ENCODE measurements at places on chromosomes 4 and X.
A peak's percentile ranks its signal among the peaks of the same experiment; 100 is the strongest.

- no peak for DNase-seq
Observed at GRCh38 chrX:132044953-132045352, 21.9 kb downstream of the STK26 start.

DNA sequence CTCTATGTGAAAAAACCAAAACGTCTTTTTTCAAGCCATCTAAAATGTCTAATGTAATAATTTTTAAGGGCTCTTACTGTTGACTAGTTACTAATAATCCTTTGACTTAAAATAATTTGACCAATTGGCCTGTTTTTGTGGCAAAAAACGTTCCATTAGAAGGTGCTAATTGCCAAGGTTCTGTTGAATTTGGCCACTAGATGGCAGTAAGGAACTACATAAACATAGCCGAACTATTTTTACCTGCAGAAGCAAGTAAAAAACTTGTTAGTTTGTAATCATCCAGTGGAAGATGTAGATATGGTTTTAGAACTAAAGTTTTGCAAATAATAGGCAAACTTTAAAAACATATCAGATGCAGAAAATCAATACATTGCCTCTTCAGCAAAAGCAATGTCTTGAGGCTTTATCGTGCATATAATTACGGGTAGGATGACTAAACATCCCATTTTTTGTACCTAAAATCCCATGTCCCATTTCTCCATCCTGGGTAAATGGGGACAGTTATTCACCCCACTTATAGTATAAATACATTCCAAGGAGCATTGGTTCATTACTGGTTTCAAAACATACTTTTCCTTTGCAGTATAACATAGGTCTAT lies 57.6 kb downstream of the PROM1 start:
- DNase-seq: peak; percentile 25

DNA sequence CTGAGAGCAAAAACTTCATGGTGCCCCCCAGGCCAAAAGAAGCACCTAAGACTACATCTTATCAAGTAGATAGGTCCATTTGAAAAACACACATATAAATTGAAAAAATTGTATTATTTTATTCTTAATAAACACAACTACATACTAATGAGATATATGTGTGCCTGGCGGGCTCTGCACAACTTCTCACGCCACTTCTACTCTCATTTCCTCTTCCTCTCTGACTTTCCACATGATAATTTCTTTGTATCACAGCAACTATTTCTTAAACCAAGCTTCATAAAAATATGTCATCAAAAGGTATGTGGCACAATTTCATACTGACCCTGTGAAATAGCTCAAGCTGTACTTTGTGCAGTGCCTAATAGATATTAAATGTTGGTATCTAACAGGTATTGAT lies 10.7 kb upstream of the NPY2R start:
- DNase-seq: no peak

DNA sequence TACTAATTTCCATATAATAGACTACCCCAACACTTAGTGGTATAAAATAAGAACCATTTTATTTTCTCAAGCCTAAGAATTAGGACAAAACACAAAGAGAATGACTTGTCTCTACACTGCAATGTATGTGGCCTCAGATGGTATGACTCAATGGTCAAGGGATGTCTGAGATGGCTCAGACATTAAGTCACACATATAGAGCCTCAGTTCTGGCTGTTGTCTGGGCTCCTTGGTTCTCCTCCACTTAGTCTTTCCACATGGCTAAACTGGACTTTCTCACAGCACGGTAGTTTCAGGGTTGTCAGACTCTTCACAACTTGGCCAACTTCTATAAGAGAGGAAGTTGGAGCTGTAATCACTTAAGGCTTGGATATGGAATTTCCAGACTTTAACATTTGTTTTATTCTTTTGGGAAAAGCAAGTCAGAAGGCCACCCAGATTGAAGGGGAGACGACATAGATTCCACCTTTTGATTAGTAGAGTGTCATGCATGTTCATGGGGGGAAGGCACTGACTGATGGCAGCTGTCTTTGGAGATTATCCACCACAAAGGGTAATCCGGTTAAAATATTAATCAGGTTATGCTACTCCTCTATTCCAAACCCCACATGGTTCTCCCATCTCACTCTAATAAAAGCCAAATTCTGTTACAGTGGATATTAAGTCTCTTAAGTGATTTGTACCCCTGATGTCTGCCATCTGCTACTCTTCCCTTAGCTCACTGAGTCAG lies 9.4 kb downstream of the IL15 start:
- peak; percentile 82 for DNase-seq

- DNase-seq: no peak
Observed at GRCh38 chr4:151429957-151430570, 21.1 kb downstream of the FHIP1A start.

- no peak for DNase-seq
Observed at GRCh38 chr4:166195101-166195500, 322.1 kb downstream of the TLL1 start.

GRCh38 chrX:154775419-154776349 lies 13.0 kb downstream of the DKC1 start:
- no peak for DNase-seq

- no peak for DNase-seq
Observed at GRCh38 chr4:68591204-68591603, 15.1 kb upstream of the UGT2B17 start.

DNA sequence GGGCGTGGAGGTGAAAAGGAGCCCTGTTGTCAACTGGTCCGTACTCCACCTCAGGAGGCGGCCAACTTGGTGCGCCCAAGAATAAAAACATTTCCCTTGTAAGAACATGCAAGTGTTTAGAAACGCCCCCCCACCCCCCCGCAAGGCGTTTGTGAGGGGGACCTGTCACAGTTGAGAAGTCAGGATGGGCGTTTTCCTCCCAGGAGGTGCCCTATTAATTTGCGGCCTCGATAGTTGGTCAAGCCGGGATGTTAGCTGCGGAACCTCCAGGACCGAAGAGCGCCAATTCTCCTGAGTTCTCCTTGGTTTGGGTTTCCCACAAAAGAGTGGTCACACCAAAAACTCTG lies 651 bp upstream of the SAP30 start:
- no peak for DNase-seq
